ENCODE measurements at places on chromosomes 13 and 19.
A peak's percentile ranks its signal among the peaks of the same experiment; 100 is the strongest.

DNA sequence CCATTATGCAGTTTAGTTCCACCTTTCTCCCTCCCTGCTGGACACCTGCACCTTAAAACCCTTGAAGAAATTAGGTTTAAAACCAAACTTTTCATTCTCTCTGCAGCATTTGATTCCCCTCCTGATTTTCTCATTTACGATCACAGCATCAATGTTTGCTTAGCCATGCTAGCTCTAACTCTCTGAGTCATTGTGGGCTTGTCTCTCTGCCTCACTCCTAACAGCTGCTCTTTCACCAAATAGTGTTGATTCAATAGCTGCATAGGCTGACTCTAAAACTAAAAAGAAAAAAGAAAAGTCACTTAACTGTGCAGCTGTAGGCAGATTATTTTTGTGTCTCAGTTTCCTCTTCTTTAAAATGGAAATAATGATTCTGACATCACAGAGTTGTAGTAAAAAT lies 1124.9 kb downstream of the DIAPH3 start:
- peak; percentile 13 for DNase-seq

DNA sequence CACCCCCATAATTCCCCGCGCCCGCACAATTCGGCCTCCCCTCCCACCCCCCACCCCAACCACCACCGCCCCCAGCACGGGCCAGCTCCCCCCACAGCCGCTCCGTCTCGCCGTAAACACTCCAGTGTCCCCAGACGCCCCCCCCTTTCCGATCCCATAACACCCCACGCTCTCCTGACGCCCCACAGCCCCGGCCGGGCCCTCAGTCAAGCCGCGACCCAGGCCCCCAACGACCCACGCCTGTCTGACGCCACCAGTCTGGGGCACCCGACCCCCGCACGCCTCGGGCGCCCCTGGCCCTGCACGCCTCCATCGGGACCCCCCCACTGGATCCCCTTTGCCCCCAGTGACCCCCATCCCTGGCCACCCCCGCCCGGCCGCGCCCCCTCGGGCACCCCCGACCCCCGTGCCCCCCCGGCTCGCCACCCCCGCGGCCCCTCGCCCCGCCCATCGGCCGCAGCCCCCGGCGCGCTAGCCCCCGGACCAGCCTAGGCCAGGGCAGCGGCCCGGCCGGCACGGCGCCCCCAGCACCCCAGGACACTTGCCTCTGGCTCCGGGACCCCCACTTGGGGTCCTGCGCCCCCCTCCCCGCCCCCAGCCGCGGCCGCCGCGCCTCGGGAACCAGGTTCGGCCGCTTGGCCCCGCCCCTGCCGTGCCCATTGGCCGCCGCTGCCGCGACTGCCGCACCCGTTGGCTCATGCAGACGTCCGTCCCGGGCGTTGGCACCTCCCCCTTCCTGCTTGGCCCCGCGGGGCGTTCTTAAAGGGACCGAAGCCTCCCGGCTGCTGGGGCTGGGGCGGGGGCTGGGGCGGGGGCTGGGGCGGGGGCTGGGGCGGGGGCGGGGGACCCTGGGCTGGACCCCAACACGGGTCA lies at the start of gene FKBP8:
Gene FKBP8, minus strand, starts transcription at position 633 of the 873 bp plus-strand sequence. CDS start 1,603 bp downstream, outside the sequence.
- peak; percentile 70 for DNase-seq

DNA sequence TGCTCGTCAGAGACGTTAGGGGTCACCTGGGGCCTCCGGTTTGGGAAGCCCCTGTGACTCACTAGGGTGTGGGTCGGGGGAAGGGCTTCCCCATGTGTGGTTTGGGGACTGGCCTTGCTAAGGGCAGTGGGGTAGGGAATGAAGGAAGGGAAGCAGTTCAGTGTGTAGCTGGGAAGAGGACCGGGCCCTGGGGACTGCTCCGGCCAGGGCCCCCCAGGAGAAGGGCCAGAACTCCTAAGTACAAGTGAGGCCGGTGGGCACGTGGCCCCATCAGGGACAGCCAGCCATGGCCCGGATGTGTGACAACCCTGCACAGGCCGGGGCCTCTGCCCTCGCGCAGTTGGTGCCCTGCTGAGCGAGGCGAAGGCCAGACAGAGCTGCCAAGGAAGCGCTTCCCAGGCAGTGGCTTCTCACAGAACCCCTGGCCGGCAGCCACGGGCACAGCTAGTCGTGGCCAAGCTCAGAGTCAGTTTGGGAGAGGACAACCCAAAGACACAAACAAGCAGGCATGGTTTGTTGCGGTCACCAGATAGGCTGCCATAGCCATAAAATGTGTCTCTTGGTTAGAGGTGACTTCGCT lies 25.7 kb downstream of the TEX29 start:
- DNase-seq: no peak

- DNase-seq: peak; percentile 71
Measured at GRCh38 chr13:33153421-33154404, 131.8 kb downstream of the STARD13 start.

Data from stromal cell of bone marrow (primary cell).